ENCODE measurements at places on chromosomes 2 and 18.

DNA sequence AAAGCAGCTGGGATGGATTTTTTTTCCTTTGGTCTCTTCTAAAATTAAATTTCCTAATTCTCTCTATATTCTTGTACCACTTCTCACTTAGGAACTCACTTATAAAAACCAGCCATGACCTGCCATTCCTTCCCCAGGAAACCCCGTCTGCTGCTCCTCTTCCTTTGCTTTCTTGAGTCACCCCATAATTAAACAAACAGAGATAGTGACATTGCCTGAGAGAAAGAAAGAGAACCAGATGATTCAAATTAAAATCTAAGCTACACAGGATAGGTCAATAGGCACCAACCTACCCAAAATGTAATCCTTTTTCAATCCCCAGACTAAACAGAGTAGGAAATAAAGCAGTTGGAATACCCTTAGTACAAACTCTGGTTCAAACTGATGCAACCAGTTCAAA is 9.7 kb downstream of the STK39 start:
- no peak for DNase-seq

DNA sequence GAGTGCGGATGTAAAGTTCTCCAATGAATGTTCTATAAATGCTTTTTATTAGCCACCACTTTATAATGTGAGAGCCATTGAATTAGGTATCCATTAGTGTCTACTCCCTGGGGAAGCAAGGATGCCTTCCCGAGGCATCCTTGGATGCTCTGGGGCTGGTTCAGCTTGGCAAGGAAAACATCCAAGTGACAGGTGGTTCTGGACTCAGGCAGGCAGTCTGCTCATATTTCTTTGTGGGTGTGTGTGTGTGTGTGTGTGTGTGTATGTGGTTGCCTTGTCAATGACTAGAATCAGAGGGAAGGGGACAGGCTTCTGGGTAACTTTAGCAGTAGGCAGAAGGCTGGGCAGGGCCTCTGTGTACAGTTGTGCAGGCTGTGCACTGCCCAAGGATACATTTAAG is 149.2 kb downstream of the TSN start:
- DNase-seq: no peak

- DNase-seq: no peak
Measured at GRCh38 chr18:79746730-79747129, 51.0 kb upstream of the KCNG2 start.

DNA sequence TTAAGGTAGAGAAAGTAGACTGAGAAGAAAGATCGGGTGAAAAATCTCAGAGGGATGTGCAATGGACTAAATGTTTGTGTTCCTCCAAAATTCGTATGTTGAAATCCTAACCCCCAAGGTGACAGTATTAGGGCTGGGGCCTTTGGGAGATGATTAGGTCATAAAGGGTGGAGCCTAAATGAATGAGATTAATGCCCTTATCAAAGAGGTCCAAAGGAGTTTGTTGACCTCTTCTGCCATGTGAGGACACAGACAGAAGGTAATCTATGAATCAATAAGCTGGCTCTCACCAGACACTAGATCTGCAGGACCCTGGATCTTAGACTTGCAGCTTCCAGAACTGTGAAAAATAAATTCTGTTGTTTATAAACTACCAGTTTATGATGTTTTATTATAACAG is 2.7 kb upstream of the NMI start:
- no peak for DNase-seq

DNA sequence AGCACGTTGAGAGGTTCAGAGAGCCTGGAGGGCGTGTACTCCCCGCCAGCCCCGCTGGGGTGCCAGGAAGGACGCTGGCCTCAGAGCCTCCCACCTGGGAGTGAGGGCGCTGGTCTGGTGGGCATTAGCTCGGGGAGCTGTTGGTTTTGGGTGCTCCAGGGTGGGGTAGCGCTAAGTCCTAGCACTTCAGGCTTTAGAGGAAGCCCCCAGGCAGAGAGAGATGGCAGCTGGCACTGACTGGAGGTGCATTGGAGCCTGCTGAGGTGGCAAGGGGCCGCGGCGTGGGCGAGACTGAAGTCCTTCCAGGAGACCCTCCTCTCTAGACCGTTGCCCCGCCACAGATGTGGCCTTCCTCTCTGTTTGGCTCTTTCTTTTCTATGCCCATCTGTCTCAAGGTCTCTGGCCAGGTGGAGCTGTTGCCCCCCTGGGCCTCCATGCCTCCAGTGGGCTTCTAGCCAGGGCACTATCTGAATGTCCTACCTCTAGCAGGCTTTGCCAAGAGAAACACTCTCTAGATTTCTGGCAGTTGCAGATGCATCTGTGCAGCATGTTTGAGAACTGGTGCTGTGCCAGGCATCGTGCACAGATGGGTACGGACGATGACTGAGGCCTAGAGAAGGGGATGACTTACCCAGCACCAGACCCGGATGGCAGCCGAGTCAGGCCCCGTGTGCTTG is 6.6 kb downstream of the CAPN10 start:
- DNase-seq: no peak

DNA sequence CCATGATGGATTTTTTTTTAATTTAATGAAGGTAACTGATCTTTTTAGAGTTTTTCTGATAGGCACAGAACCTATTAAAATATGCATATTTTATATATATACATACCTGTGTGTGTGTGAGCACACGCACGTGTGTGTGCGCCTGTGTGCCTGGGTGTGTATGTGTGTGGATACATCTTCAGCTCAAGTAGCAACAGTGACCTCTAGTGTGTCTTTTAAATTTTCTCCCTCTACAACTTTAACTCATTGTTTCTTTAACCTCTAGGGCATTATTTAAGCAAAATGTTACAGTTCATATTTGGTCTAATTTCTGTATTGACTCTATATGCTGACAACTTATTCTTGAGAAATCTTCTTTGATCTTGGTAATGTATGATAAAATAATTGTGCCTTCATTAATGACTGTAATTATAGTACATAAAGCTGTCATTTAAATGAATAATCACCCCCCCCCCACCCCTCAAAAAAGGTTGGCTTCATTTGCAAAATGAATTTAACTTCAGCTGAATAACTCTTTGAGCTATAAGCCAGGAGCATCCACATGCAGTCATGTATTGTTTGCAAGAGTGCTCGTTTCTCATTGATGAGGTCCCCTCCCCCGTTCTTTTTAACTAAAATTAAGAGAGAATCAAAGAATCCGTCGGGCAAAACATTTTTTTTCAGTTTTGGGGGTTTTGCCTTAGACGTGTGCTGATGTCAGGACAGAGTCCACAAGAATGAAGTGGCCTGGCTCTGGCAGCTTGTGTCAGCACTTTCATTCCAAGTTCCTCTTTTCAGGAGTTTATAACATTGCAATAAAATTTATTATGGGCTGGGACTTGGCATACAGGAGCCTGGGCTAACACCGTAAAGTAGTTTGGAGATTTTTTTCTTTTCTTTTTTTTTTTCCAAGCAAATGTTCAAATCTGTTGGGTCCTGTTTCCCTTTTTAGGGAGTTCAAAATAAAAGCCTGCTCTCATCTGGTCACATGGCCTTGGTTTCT is 80.0 kb downstream of the ETAA1 start:
- DNase-seq: no peak

DNA sequence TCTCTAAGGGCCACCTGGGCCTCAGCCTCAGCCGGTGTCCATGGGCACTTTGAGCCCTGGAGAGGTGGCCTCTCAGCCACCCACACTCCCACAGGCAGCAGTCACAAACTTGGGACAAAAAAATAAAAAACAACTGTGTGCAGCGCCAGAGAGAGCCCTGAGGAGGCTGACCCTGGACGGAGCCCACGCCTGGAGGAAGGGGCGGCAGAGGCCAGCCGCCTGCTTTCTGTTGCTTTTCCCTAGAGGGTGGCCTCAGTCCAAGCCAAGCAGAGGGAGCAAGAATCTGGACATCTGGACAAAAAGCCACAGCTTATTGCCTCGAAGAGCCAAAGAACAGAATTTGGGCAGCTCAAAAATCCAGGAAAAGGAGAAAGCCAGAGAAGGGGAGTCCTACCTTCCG is 43.3 kb upstream of the LDLRAD4 start:
- no peak for DNase-seq

- DNase-seq: no peak
Measured at GRCh38 chr2:140990416-140990815, 1140.4 kb downstream of the LRP1B start.

GRCh38 chr2:228681979-228682378 is 500.5 kb upstream of the SPHKAP start:
- no peak for DNase-seq

DNA sequence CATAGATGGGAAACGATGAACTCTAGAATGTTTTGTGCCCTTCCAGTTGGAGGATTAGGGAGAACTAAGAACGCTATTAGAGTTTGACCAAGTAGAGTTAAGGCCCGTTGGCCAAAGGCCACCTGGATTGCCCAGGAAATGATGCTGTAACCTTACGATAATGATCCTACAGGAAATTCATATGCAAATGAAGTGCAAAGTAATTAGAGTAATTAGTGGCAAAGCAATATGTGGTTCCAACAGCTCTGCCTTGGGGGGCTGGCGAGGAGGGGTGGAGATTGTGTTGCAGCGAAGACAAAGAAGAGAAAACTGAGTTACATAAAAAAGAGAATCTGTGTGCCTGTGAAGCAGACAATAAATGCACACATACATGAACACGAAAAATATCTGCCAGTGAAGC is 61.5 kb upstream of the BOD1L2 start:
- DNase-seq: no peak

- DNase-seq: no peak
Measured at GRCh38 chr2:69796174-69796573, 33.3 kb upstream of the GMCL1 start.

GRCh38 chr2:150522269-150522668 is 34.8 kb upstream of the RND3 start:
- no peak for DNase-seq

GRCh38 chr2:41941831-41942230 is 106.0 kb upstream of the PKDCC start:
- DNase-seq: no peak

DNA sequence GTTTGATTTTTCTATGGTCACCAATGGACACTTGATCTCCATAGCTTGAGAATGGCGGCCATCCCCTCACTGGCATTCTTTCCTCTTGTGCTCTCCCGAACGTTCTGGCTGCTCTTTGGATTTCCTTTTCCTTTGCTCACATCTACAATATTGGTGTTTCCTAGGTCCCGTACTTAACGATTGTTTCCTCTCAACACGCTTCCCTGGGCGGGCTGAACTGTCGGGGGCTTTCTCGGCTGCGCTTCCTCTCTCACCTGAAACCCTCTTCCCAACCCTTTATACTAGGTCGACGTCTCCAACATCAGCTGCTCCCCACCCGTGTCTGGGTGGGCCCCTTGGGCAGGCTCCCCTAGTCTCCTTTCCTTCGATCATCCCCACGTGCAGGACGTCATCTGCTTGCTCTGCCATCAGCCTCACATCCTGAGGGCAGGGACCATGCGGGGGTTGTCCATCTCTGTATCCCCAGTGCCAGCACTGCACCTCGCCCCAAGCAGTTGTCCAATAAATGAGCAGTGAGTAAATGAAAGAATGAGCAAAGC is 634 bp upstream of the DIS3L2 start:
- no peak for DNase-seq

DNA sequence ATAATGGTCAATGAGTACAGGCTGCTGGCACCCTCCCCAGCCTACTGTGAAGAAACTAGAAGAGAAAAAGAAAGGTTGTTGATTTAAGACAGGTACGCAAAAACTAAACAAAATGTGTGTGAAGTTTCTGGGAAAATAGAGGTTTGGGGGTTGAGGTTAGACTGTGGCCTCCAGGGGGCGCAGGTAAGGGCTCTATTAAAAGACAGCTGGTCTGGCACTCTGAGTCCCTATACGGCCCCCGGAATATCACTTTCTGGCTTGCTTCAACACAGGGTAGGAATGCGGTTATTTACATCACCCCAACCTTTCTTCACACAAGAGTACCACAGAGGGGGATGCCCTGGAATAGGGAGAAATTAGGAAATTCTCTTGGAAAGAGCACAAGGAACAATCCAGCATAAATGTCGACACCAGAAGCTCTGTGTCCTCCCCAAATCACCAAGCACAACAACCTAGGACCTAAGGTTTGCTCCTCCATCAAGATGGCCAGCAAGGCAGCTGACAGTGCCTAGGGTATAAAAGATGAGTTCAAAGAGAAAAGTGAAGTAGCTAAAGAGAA is 480.8 kb upstream of the KLHL29 start:
- no peak for DNase-seq

DNA sequence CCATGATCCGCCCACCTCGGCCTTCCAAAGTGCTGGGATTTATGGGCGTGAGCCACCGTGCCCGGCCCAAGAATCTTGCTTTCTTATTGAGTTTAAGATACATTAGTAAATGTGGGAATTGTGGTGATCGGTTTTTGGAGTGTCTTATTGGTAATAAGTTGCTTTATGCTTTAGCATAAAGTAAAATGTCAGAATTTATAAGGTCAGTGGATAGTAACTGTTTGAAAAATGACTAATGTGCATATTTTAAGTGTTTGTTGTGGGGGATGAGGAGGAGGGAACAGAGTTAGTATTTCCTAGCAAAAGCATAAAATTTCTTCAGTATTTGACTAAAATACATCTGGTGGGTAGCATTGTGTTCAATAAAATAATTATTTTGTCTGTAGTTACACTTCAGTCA is 77.4 kb downstream of the SLC39A10 start:
- no peak for DNase-seq

DNA sequence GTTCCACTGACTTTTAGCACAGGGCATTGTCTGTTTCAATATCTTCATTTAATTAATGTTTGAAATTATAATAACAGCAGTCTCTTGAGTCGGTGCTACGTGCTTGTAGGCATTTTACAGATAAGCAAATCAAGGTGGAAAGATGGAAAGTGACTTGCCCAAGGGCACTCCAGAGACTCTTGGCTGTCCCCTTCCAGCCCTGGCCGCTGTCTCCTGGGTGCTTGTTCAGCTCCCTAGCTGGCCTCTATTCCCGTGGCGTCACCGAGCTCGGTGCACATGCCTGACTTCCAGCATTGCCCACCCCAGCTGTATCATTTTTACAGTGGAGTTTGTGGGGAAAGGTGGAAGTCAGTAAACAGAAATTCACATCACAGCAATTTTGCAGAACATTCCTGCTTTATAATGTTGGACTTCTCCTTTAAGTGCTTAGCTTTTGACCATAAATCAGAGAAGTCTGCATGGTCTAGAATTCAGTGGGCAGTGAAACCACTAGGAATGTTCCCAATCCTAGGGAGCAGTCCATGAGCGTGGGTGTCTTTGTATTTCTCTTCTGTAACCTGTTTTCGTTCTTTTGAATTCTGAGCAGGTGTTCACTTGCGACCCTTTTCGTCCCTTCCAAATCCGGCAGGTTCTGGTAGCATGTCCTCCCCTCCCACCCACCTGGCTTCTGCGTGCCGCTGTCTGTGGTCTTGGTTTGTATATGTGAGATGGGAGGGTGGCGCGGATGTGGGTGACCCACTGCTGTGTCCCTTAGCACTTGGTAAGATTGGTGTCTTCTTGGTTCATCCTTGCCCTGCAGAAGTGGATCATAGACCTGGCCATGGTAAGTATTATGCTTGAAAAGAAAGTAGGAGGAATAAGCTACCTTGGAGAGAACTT is 8.4 kb downstream of the SLC66A3 start:
- no peak for DNase-seq

DNA sequence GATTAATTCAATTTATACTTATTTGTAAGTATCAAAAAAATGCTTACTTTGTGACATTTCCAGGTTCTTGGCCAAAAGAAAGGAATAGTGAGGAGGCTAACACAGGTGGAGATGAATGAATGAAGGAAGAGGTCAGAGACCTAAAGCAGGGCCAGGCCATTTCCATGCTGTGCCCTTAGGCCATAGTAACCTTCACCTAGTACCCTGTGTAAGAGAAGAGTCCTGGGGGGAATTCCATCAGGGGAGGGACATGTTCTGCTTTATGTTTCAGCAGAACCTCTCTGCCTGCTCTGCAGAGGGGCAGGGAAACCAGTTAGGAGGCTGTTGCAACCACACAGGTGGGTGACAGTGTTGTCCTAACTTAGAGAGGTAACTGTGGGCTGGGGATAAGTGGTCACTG is 204.2 kb upstream of the CDH20 start:
- no peak for DNase-seq

GRCh38 chr18:73316513-73316912 is 448.7 kb upstream of the NETO1 start:
- no peak for DNase-seq

Data from stimulated activated CD8-positive, alpha-beta memory T cell treated with anti-CD3 and anti-CD28 coated beads, Interleukin-15, amount 100 ng/mL, for 1 hour (primary cell).